ENCODE measurements at places on chromosomes 3 and 15.

DNA sequence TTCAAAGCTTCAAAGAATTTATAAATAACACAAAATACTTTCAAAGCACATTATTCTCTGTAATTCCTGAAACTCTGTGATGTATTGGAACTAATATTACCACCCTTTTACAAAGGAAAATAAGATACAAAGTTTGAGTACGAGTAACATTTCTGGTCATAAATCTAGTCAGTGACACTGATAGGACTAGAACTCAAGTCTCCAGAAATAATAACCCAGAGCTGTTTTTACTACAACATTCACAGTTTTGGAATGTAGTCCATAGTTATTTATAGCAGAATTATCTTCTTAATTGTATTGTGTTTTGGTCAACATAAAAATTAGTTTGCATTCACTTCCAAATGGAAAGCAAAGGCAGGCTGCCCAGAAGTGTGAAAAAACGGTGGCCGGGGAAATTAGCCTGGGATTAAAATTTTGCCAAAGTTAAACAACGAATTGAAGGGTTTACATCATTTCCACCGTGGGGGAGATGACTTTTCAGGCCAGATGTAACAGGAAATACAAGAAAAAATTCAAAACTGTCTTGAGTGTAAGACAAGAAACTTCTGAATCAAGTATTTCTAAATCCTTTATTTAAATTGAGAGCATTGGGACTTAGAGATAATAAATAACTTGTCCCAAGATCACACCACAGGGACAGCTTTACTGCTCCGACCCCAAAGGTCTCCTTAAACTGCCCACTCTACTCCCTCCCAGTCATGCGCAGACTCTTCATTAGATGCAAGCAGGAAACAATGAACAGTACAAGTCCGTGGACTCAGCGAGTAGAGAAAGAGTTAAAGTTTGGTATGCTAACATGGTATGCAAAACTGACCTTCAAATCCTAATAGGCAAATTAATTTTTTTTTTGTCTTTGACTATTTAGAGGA is 74.3 kb upstream of the VGLL4 start:
- no peak for DNase-seq

- DNase-seq, result no peak
Observed at GRCh38 chr15:67969892-67970291, 84.2 kb upstream of the PIAS1 start.

- DNase-seq, result no peak
Observed at GRCh38 chr3:97910931-97911351, 61.3 kb downstream of the RIOX2 start.

DNA sequence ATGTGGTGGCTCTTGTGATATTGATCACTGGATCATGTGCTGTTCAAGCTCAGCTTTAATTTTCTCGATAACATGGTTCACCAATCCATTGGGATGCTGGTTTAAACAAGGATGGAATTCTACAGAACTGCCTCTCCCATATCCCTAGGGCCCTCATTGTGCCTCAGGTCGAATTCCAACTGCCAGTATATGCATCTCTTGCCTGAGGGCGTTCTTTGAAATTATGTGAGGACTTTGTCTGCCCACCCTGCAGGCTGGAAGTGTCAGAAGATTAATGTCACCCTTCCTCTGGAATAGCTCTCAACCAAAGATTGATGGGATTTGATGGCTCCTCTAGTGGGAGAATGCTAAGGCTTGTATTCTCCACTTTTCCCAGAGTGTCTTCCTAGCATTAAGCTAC is 175.6 kb upstream of the GALNT15 start:
- DNase-seq, result no peak

DNA sequence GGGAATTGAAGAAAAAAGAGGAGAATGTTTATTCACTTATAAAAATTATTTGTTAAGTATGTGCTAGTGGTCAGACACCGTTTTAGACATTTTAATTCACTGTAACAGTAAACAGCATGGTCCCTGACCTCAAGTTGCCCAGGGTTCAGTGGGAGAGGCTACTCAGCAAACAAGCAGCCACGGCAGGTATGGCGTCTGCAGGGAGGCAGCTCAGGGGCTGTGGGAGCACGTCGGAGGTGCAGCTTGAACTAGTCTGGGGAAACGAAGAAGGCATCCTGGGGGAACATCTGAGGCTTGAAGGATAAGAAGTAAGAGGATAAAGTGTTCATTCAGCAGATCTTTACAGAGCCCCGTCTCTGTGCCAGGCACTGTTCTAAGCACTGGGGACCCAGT is 66.0 kb downstream of the CRTC3 start:
- no peak for DNase-seq

- peak; percentile 84 for DNase-seq
Observed at GRCh38 chr15:52790169-52790708, at the start of gene ONECUT1. ONECUT1 (minus strand) TSS chr15:52790336; CDS start chr15:52789884, 452 bp downstream.

GRCh38 chr3:123102826-123103225 is 36.0 kb downstream of the PDIA5 start:
- no peak for DNase-seq

- no peak for DNase-seq
Observed at GRCh38 chr15:64782751-64783150, 7.4 kb upstream of the RBPMS2 start.

DNA sequence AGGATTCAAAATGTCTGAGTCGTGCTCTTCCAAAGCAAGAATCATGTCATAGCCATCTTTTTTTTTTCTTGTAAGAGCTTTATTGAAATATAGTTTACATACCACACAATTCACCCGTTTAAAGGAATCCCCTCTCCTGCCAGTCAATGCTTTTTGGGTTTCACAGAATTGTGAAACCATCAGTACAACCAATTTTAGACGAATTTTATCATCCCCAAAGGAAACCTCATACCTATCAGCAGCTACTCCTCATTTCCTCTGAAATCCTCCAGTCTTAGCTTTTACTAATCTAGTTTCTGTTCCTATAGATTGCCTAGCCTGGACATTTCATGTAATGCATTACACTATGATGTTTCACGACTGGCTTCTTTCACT is 39.6 kb downstream of the ADIPOQ start:
- no peak for DNase-seq

All from activated CD8-positive, alpha-beta memory T cell treated with anti-CD3 and anti-CD28 coated beads for 24 hours (primary cell).